Foreskin fibroblast (primary cell): ENCODE measurements at places on chromosomes 7 and 10.

DNA sequence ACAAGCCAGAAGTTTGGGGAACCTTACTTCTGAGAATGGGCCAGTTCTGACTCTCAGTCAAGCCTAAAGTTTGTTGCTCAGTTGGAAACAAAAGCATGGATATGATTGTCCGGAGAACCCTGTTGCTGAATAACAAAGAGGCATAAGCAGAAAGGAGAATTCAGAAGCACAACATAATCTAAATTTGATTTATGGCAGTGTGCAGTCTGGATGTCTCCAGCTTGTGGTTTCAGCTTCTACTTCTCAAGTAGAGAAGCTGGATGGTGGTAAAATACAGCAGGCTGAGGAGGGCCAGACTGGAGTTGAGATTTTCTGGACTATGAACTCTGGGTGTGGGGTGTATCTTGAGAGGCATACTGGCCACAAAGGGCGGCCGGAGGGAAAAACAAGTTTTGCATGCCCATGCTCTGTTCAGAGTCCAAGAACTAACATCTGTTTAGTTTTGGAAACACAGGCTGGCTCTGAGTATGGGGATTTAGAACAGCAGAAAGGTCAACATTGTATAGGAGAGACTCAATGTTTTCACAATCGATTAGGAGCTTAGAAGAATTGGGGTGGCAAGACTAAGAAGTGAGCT, 592.9 kb downstream of the CNTNAP2 start:
- DNase-seq: no peak

GRCh38 chr7:143909863-143910262, 7.9 kb upstream of the TCAF1 start:
- no peak for DNase-seq

DNA sequence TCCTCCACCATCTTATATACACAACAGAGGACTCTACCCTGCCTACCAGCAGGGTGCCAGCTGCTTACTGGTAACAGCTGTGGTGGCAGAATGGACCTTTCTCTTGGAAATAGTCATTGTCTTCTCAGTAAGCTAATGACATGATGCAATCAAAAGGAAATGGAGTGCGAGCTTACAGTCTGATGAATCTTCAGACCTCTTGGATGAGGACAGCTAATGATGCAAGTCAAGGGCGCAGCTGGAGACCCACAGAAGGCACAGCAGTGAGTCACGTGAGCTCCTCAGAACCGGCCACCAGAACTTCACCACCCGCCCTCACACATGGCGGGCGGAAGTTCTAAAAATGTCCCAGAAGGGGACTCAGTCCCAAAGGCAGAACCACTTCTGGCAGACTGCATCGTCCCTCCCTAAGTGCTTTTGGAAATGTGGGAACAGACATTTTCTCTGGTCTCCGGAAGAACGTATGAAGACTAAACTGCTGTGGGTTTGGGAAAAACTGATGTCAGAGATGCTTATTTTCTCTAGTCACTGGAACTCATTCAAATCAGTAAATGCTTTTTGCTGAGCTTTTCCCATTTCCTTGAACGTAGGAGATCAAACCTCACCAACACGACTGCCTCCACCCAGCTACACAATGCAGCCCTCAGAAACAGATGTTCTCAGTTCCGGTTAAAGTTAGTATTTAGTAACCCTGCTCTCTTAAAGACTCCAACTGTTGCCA, 96.4 kb downstream of the FAS start:
- peak; percentile 99 for DNase-seq

- peak; percentile 82 for DNase-seq
These were observed 5.6 kb downstream of the GPR15LG start for GRCh38 chr10:84179059-84179710.

DNA sequence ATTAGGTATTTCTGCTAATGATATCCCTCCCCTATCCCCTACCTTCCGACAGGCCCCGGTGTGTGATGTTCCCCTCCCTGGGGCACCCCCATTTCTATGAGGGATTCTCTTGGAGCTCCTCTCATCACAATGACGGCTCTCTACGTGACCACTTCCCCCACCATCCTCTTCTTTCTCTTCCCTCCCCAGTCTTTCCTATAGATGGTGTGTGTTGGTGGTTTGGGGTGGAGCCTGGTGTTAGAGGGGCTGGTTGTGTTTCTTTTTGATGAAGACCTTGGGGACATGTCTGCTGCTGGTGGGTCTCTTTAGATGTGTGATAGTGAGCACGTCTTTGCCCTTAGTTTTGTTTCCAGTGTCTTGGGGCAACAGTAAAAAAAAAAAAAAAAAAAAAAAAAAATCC, 28.6 kb downstream of the RPS24 start:
- DNase-seq: no peak

DNA sequence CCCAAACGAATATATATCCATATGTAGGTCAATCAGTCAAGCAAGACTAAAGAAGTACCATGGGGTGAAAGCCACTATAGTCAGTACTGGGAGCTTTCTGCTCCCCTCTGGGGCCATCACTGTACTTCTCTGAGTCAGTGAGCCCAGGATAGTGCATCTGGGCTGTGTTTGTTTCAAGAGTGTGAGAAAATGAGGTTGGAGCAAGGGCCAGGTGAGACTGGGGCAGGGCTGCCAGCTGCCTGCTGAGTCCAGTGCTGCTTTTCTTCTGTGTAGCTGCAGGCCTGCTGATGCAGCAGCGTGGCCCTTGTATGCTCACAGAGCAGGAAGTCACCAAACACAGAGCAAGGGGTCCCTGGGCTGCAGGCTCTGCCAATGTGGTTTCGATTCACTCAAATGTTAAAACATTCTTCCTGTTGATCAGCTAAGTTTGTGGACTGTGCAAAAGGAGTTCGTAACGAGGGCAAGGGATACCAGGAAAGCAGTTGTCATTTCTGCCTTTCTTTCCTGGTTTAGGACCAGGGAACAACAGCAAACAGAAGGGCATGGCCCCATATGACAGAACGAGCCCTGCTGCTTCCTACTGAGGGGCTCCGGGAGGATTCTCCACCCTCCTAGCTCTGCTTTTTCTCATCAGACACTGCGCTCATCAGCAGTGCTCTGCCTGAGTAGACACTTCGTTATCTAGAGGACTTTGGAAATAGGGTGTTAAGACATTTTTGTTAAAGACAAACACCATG, 65.4 kb upstream of the TNS3 start:
- no peak for DNase-seq

DNA sequence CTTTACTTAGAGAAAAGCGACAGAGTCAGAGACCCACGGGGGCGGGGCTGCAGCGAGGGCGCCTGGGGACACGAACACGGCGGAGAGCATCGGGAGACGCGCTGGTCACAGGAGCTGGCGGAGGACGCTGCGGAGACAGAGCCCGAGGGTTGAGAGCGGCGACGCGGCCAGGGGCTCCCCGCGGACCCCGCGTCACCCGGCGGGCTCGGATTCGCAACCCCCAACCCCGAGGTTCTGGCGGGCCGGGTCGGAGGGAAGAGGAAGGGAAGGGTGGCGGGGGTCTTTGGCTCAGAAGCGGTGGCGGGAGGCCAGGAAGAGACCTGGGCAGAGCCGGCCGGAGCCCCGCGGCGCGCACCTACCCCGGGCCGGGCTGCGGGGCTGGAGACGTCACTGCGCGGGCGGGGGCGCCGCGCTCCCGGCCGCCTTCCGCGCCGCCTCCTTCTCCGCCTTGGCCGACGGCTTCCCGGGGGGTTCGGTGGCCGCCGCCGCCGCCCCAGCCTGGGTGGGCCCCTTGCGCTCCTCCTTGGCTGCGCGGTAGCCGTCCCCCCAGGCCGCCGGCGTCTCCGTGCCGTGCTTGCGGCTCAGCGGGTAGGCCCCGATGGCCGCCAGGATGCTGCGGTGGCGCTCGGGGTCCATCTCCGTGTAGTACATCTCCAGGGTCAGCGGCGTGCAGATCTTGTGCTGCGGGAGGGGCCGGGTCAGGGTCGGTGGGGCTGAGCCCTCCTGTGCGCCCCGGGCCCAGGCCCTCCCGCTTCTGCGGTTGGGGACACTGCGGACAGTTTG, 11.1 kb downstream of the CALY start:
- no peak for DNase-seq

DNA sequence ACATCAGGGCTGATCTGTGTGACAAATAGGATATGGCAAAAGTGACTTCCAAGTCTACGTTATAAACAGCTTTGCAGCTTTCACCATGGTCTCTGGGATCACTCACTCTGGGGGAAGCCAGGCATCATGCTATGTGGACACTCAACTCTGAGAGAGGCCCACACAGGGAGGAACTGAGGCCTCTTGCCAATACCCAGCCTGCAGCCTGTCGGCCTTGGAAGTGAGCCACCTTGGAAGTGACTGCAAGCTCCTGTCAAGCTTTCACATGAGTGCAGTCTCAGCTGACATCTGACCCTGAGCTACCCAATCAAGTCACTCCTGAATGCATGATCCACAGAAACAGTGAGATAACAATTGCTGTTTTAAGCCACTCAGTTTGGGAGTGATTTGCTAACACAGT, 56.5 kb downstream of the MMRN2 start:
- DNase-seq: peak; percentile 85

GRCh38 chr10:103077491-103078308, 115.4 kb downstream of the NT5C2 start:
- DNase-seq: no peak

DNA sequence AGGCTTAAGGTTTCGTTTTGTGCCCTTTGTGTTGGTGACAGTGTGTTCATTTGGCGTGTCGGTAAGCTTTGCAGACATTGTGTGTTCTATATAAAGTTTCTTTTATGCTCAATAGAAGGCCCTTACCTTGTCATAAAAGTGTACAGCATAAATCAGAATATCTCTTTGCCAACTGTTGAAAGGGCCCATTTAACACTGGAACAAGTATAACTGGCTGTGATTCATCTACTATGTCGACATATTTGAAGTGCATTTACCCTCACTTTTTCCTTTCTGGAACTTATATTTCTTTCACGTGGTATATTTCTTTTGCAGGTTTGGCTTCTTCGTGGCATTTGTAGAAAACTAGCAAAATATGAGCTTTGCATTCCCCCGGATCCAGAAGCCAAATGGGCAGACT, 32.7 kb downstream of the EEPD1 start:
- no peak for DNase-seq

DNA sequence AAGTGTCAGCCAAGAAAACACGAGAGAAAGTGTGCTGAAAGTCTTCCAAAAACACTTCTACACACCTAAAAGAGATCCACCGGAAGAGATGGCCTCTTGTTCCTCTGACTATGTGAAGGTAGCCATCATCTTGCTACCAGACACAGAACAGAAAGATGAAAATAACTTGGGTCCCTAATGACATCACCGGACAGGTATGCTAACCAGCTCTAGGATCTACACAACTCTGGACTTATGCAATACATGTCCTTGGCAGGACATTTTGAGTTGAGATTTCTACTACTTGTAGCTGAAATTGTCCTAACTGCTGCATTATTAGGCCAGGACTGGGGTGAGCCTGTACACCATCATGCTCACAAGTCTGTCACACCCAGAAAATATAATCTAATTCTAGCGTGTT, 358.7 kb downstream of the ELMO1 start:
- DNase-seq: peak; percentile 6

DNA sequence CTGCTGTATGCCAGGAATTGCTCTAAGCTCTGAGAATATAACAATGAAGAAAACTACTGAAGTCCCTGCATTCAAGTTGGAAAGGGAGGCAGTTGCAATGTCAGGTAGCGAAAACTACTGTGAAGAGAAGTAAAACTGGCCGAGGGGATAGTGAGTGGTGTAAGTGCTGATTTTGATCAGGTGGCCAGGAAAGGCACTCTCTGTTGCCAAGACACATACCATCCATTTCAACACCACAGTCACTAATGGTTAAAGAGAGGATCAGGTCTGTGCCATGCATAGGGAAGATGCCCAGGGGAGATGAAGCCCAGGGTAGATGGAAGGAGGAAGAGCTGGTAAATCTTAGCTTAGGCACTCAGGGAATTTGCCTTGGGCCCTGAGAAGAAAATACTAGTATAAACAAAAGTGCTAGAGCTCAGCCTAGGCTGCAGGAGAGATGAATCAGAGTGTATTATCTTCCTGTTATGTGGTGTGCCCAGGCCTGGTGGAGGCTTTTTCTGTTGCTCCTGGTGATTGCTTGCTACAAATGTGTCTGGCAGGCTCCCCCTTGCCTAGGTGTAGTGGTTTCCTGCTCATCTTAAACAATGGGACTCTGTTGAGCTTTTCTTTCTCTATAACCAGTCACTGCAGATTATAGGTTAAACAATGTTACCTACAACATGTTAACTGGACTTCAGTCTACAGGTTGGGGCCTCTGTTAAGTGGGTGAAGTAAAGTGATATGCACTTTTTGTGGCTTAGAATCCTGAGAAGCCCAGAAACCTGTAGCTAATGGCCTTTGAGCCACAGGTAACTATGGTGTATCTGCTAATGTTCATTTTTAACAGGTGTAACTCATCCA, 125.5 kb downstream of the LRRC4 start:
- peak; percentile 46 for DNase-seq

- DNase-seq: no peak
These were observed 25.8 kb downstream of the ASZ1 start for GRCh38 chr7:117401293-117402002.

DNA sequence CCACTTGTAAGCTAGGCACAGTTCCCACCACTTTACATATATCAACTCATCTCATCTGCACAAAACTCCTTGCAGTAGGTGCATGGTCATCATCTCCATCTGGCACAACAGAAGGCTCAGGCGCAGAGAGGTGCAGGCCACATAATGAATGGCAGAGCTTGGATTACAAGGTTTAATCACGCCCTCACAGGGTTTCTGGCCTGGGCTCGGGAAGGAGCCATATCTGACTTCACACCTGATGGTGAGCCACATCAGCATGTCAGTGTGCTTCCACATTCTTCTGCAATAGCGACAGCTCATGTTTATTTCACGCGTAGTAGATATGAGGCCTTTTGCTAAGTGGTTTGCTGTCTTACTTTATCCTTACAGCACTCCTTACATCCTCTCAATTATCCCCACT, 650.2 kb downstream of the INHBA start:
- no peak for DNase-seq

DNA sequence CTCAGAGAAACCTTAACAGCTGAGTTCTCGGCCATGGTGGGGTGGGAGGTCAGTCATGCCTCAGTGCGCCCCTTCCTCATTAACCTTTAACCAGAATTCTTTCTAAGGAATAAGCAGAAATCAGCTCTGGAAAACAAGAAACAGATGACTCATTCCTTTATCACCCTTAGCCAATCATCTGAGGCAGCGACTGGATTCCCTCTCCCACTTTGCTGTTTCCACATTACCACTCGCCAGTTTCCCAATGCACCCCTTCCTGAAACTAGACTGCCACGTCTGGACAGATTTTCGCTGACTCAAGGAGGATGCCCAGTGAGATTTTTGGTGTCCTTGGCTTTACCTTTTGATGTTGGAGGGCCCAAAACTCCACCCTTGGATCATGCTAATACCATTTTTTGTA, 223.8 kb downstream of the PLXDC2 start:
- no peak for DNase-seq
